ENCODE measurements at places on chromosomes 5 and 9.
A peak's percentile ranks its signal among the peaks of the same experiment; 100 is the strongest.

DNA sequence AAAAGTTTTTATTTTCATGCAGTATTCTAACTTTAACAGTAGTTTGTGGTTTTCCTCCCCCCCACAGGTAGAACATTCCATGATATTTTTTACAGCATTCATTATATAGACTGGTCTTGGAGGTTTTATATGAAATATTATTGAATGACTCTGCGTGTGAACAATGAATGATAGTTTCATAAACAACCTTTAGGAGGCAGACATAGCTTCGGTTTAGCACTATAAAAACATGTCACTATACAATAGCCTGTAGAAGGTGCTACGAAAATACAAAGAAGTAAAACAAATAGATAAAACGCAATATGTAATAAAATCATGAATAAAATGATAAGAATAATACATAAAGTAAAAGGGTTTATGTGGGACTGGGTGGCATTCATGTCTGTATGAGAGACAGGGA, 8.5 kb downstream of the KLF4 start:
- DNase-seq, result no peak

DNA sequence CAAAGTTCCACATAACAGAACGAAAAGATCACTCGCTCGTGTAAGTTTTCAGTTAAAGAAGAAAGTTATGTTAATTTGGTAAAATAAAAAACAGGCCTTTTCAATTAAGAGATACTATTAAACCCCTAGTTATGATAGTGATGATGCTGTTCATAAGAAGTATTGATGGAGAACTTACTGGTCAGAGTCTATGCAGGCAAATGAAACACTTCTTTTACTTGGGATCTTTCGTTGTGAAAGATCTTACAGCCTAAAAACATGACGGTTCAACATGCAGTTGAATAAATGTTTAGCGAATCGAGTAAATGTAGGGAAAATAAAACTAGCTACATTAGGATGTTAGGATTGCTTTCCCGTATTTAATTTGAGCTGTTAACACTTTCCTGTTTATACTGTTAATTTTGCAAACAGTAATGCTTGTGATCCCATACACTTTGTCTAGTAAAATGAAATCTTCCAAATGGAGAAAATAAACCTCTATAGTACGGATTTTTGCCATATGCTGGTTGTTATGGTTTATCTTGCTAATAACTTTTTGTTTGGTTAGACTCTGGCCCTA, 2.0 kb downstream of the RHOBTB3 start:
- no peak for DNase-seq

GRCh38 chr9:32378993-32379729, 5.3 kb upstream of the ACO1 start:
- peak; percentile 60 for DNase-seq

GRCh38 chr9:88835038-88835466, 156.2 kb upstream of the S1PR3 start:
- no peak for DNase-seq

- DNase-seq, result no peak
Observed at GRCh38 chr9:126415741-126416370, 89.2 kb downstream of the MVB12B start.

GRCh38 chr9:127448112-127448805, 2.9 kb downstream of the RPL12 start:
- DNase-seq, result no peak
